ENCODE measurements at places on chromosomes 2 and 18.

- no peak for DNase-seq
Measured at GRCh38 chr2:131417886-131418285, 53.9 kb upstream of the RAB6D start.

- no peak for DNase-seq
Measured at GRCh38 chr2:106963156-106963555, 77.2 kb upstream of the ST6GAL2 start.

GRCh38 chr2:211477537-211478275, 921.3 kb downstream of the CPS1 start:
- no peak for DNase-seq

DNA sequence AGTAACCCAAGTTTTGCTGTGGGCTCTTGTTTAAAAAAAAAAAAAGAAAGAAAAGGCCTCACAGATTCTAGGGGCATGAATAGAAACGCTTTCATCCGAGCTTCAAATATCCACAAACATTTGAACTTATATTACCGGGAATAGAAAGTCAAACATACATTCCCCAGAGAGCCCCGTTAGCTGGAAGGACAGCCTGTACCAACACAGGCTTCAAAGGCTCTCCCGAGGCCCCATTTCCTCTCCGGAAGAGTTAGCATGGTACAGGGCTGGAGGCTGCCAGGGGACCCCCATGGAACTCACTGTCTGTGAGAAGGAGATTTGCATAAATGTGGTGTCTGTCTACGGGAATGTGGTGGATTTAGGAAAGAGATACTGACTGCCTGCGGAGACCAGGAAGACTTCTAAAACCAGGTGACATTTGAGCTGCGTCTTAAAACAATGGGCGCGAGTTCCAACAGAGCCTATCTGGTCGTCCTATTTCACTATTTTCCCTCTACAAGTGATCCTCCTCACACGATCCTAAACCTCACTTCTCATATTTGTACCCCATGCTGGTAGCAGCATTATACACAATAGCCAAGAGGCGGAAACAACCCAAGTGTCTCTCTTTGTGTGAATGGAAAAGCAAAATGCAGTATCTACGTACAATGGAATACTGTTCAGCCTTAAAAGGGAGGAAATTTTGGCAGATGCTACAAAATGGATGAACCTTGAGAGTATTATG, 820 bp upstream of the MATN3 start:
- DNase-seq = no peak

GRCh38 chr2:40734797-40735196, 282.9 kb upstream of the SLC8A1 start:
- DNase-seq = no peak

DNA sequence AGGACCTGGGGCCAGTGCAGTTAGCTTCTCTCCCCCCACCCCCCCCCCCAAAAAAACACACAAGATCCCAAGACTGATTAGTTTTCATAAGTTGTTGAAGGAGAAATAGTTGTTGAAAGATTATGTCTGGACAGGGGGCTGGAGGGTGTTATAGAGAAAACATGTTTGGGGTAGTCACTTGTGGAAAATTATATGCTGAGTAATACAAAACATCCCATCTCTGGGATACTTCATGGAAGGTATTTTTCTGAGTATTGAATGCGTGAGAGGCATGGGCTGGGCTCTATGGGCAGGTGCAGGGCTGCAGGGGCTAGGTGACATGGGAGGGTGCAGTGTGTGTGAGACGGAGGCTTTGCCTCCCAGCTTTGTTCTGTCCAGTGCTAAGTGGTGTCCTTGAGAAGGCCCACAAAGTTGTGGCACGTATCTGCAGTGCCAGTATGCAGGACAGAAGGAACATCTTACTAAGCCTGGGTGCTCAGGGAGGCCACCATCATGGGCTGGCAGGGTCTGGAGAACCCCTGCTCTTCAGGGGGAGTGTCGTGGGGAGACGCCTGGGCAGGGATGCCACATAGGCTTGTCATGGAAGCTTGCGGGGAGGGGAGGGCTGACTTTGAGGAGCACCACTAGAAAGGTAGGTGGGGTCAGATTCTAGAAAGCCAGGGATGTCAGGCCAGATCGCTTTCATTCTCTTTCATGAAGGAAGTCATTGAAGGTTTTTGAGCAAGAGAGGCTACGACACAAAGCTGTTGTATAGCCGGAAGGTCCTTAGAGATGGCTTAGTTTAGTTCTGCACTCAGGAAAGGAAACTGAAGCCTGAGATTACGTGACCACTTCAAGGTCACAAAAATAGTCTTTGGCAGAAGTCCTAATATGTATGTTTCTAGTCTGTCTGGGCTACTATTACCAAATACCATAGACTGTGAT, 232.0 kb downstream of the LDLRAD4 start:
- no peak for DNase-seq

DNA sequence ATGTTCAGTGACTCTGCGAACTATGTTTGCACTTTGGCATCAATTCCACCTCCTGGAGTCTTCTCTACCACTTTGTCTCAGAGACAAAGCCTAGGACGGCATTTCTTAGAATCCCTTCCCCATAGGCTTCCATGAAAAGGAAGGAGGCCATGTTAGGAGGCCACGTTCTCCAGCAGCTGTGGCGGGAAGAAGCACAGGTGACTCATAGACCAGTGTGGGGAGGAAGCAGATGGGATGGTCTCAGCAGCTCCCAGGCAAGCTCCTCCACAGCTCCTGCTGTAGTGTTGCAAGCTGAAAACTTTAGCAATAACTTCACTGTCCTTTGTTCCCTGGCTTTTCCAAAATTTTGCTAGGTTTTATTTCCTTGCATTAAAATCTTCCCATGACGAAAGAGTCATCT, 781.3 kb upstream of the ID2 start:
- DNase-seq = no peak

GRCh38 chr2:199716807-199717586, 134.0 kb downstream of the FTCDNL1 start:
- DNase-seq = no peak

DNA sequence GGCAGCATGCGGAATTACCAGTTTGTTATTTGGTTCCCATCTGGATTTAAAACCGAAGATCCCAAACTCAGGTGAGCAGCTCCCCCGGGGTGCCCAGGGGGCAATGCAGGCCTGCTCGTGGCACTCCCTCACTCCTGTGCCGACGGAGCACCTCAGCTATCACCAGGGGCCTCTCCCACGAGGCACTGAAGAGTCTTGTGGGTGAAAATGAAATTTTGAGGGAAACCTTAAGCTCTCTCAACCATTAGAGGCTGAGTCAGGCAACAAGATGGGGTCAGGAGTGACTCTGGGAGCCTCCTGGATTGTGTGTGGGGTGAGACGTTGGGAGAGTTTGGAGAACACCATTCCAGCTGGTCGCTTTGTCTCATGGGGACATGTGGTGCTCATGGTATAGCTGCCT, 189.0 kb downstream of the PRKCE start:
- no peak for DNase-seq

Data from adrenal gland (tissue), 19 donors.